Karpas-422 (cell line): ENCODE measurements at places on chromosomes 5 and 9. TPM values are rescaled to one million over a fixed set of nuclear protein-coding genes. Genes with fewer than 3 reads are reported as not detected.

- peaks cover 12% of the 10 kb centered on the region for H3K36me3 ChIP-seq
- peak; percentile 57 for DNase-seq
- H3K4me3 ChIP-seq, result no peak overlapping the region
- peaks cover 18% of the 10 kb centered on the region for H3K4me1 ChIP-seq
Observed at GRCh38 chr9:5582835-5583195, 46.1 kb upstream of the RIC1 start.

- H3K27ac ChIP-seq, result no peak overlapping the region
- H3K4me3 ChIP-seq, result no peak overlapping the region
- DNase-seq, result no peak
- no peaks in the 10 kb centered on the region for H3K27me3 ChIP-seq
- H3K36me3 ChIP-seq, result no peaks in the 10 kb centered on the region
Observed at GRCh38 chr9:72041775-72042194, 18.6 kb downstream of the C9orf57 start.

DNA sequence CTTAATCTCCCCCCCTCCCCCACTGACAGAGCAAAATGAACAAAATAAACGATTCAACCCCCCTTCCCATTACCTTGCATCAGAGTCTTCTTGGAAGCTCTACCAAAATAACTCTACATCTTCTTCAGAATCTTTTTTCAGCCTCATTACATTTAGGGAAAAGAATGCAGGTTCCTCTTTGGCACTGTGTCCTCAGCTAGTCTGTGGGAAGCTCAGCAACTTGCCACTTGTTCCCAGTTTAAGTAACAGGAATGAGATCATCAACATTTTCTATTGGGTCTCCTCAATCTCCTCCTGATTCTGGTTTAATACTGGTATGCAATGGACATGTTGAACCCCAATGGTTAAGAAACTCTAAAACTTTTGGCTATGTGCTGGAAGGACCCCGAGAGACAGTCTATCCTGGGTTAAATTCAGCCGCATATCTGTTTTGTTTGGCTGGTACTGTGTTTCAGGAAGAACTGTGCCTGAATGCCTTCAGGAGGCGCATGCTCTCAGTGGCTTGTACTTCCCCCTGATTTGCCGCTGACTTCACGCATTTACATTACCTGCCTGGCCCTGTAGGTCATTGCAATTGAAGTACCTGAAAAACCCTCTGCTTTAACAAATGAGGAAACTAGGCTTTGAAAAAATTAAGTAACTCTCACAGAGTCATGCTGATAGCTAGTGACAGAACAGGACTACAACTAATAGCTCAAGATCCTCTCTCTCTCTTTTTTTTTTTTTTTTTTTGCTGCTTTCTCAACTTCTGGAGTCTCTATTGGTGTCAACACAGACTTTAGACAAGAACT lies 78.1 kb upstream of the HMHB1 start:
- DNase-seq, result no peak
- H3K4me3 ChIP-seq, result no peak overlapping the region
- H3K27me3 ChIP-seq, result no peaks in the 10 kb centered on the region
- H3K27ac ChIP-seq, result no peak overlapping the region

- DNase-seq, result peak; percentile 62
- H3K27ac ChIP-seq, result no peak overlapping the region
- no peak overlapping the region for H3K4me3 ChIP-seq
- no peaks in the 10 kb centered on the region for H3K27me3 ChIP-seq
Observed at GRCh38 chr5:72137826-72138409, 30.6 kb downstream of the MAP1B start.

Gene FANCG
- total RNA-seq, result 38.8 and 47.9 TPM in 2 replicates

Gene MYOT
- not detected in 2 replicates for total RNA-seq

Gene CNTLN
- total RNA-seq, result 13.0 and 18.3 TPM in 2 replicates

Gene AQP7
- total RNA-seq, result not detected in 2 replicates
